Stimulated activated CD4-positive, alpha-beta T cell treated with anti-CD3 and anti-CD28 coated beads, TNF-alpha, amount 100 ng/mL, for 24 hours (primary cell): ENCODE measurements at places on chromosomes 3 and 15.

- DNase-seq, result no peak
Observed at GRCh38 chr3:6921066-6921465, 60.2 kb downstream of the GRM7 start.

- DNase-seq, result no peak
Observed at GRCh38 chr3:119945291-119945690, 149.0 kb downstream of the GSK3B start.

DNA sequence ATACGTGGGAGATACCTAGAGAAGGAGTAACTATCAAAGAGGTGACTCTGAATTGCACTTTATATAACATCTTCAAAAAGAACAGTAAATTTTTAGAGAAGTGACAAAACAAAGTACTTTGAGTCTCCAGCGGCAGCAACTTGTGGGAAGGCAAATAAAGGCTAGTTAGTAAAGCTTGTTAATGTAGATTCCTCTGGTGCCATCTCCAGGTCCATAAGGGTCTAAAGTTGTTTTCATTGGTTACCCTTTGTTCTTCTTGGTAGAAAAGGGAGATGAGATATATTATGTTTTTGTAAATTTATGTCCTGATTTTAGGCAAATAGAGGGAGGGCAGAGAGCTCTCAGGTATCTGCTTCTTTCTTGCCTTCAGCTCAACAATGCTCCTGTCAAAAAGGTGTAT is 161.6 kb downstream of the MYRIP start:
- no peak for DNase-seq

DNA sequence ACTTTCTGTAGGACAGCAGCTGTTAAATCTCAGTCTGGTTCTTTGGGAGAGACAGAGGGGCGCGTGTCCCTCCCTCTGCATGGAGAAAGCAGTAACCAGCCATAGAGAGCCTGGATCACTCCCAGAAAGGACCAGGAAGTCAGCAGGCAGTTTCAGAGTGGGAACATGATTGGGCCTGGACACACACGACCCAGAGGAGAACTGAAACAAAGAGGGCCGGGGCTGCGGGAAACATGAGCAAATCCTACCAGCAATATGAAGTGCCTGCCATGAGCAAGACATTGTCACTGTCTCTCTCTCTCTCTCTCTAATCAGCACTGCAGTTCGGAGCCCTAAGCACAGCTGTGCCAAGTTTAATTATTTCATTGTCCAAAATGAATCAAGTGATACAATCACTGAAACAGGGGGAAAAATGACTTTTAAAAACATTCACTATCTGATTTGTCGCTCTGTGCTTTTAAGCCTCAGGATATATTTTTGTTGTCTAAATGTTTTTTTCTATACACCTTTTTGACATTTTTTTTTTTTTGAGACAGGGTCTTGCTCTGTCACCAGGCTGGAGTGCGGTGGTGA is 17.6 kb downstream of the MUC13 start:
- no peak for DNase-seq

DNA sequence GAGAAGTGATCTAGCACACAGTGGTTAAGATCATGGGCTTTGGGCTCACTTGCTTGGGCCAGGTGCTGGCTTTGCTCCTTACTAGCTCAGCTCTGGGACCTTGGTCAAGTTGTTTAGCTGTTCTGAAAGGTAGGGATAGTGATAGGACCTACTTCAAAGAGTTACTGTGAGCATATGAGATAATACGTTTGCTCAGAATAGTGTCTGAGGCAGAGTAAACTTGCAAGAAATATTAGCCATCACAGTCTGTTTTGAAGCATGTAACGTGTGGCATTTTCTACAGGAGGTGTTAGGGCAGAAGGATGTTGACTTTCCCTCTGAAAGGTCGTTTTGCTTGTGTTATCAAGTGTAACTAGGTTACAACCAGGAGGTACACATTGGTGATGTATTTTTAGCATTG is 34.5 kb upstream of the NFKBIZ start:
- no peak for DNase-seq

- DNase-seq, result no peak
Observed at GRCh38 chr15:67006083-67007065, 59.0 kb upstream of the SMAD3 start.
